ENCODE measurements at places on chromosomes 3 and 15.

GRCh38 chr3:179147514-179147872, 664 bp upstream of the PIK3CA start:
- peak; percentile 36 for DNase-seq

- no peak for DNase-seq
Observed at GRCh38 chr3:66851894-66852613, 146.1 kb upstream of the KBTBD8 start.

DNA sequence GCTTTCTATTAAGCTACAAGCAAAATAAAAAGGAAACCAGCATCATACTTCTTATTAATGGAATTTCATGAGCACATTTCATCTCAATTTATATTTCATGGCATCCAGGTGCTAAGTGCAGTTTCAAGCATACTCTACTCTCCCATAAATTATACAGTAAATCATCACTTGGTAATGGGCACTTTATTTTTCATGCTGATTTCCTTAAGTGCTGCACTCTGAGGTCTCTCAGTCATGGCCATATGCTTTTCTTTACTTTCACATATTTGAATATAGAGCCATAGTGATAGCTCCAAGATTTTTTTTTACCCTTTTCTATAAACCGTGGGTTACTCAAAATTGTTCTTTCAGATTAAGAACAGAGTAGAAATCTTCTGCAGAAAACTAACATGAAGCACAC, 1505.7 kb upstream of the CADM2 start:
- DNase-seq = no peak

DNA sequence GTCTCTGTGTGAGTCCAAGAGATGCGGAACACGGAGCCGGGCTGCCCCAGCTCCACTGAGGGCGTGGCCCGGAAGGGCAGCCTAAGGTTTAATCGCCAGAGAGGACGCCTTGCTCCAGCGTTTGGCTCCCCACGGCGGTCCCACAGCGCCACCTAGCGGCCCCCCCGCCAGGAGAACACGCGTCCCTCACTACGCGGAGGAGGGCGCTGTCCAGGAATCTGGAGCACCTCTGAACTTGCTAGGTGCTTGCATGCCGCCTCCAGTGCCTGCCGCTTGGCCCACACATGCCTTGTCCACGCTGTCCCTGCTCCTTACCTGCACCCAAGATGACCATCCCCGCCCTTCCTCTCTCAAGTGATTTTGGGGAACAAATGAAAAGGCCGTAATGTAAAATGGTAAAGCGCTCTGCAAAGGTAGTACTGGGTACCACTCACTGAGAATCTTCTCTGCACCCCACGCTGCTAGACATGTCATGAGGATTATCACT, 14.4 kb upstream of the MRPS22 start:
- DNase-seq = peak; percentile 92

DNA sequence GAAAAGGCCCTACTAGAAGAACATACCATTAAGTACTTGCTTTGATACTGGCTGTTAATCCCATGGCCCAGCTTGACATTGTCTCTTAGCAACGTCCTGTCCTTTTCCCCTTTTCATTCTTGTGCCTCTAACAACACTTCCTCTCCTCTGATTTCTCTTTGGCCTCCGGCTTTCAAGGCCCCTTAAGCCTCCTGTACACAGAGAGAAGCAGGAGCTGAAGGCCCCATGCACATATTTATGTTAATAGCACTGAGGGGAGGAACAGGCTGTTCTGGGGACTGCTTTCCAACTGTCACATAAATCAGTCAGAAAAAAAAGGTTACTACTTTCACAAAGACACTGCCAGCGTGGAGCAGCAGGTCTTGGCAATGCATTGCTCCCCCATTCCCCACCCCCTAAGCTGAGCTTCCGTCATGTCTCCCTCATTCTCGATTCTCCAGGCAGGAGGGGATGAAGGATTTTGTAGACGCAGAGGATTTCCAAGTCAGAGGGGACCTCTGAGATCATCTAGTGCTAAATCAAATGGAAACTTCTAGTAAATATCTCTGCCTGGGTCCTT, 257.4 kb upstream of the ADAMTS9 start:
- no peak for DNase-seq

- no peak for DNase-seq
Observed at GRCh38 chr3:100956276-100956675, 36.9 kb downstream of the ABI3BP start.

DNA sequence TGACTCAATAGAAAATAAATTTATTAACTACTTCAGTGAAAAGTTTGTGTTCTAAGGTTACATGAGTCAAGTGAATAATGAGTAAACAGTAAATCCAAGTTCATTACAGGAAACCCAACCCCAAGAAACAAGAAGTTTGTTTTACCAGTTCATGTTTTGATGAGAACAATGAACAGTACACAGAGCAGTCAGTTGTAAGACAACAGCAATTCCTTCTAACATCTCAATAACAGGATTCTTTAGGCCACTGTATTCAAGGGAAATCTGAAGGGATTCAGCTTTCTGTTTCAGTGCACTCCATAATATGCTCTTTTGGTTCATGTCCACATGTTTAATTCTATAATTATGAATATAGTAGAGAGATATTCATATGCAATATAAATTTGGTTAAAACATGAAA, 18.4 kb downstream of the ATR start:
- DNase-seq = no peak

GRCh38 chr3:184275961-184276910, at the start of gene ECE2:
TSS of gene ECE2 (plus strand) at chr3:184276022. CDS start at chr3:184276154, 132 bp downstream.
- no peak for DNase-seq

- DNase-seq = no peak
Observed at GRCh38 chr15:63933522-63933921, 99.8 kb upstream of the HERC1 start.

DNA sequence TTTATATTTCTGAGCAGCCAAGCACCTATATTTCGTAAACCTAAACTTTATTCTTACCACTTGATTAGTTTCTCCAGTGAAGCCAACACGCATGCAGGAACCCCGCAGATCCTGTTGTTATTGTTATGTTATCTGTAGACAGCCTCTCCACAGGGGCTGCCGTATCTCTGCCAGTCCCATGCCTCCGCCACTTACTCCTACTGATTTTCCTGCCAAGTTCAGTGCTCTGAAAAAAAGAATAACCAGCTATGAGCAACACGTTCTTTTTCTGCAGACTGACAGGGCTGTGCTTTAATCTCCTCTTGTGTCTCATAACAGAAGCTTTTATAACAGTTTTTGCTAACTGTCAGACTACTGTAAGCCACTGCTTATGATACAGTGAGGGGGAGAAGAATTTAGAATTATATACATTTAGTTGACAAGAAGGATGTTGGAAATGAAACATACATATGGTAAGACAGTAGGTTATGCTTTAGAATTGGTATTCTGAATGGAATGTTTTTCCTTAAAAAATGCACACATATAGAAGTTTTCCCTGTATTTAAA, 347.4 kb downstream of the SI start:
- no peak for DNase-seq
